ENCODE measurements at places on chromosomes 4 and X.

- DNase-seq: no peak
Observed at GRCh38 chr4:16908377-16909021, 10.1 kb upstream of the LDB2 start.

DNA sequence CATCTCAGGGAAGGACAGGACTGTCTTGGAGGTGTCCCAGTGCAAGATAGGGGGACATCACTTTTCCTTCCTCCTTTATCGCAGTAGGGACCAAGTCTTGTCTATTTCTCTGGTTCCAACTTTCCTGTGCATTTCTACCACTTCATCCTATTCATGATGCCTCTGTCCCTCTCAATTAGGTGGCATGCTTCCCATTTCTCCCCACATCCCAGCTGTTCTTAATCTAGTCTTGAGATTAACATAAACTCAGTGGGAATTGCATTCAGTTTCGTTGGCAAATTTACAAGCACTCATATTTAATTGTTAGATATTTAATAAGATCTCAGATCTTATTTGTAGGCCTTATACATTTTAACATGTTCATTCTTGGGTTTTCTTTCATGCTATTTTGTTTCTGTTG is 15.7 kb upstream of the ODAM start:
- no peak for DNase-seq

- no peak for DNase-seq
Observed at GRCh38 chrX:49155243-49155899, 7.2 kb upstream of the MAGIX start.

DNA sequence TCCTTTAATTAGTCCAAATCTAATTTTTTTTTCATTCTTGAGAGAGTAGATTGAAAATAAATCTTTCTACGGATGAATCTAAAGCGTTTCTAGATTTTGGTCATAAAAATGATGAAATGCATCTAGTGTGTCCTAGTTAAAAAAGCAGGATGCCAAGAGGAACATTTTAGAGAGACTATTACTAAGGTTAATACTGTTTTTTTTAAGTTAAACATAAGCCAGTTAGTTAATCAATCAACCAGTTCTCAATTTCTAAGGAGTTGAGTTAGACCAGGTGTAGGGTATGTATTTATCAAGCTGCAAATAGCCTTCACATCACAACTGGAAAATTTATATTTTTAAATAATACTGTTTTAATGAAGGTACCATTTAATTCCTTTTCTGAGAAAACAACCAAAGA is 679.5 kb upstream of the IGFBP7 start:
- no peak for DNase-seq

DNA sequence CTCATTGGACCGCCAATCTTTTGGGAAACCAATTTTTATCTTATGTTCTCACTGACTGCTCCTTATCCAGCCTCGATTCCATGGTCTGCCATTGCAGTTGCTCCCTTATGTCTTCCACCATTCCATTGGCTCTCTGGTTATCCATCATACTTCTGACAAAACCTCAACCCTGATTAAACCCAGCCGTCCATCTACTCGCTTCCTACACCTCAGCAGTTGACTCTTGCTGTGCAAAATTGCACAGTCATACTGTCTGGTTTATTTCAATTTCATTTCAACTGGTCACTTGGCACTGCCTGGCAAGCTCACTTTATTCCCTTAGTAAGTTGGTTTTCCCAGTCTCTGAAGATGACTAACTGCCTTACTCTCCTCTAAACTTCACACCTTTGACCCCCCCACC is 26.2 kb downstream of the ARL9 start:
- DNase-seq: no peak

DNA sequence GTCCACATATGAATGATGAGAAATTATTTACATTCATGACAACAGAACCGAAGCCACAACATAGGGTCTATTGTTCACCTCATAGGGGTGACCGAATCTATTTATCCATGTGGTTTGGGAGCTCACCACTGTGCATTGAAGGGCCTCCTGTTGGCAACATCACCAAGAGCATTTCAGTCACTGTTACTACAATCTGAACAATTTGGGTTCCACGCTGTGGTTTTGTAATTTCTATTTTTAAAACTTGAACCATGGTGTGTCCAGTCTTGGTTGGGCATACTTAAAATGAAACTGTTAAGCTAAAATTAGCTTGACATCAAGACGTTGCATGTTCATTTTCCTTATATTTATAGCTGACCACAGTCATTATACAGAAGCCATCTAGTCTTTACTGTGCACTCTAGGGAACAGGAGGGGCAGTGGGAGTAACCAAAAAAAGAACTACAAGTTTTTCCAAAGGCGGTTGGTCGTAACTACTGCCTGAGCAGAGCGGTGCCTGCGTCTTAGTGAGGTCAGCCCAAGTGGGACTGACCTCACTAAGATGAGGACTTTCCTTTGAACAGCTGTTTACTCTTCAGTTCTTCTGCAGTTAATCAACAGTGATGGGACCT is 192.1 kb downstream of the SPRY1 start:
- DNase-seq: no peak

DNA sequence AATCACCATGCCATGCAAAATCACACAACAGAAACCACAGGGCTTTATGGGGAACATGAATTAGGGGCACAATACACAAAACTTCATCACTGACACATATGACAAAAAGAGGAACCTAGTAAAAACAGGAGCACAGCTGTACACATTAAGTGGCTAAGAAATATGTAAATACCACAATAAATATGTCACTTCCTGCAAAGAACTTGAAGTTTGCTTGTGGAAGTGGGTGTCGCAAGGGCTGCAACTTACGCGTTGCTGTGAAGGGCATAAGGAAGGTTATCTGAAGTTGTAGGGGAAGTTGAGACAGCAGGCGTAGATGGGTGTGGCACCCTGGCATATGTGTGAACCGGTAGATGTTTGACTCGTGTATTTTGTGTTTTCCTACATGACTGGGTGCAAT is 42.4 kb downstream of the CLCN4 start:
- DNase-seq: no peak

DNA sequence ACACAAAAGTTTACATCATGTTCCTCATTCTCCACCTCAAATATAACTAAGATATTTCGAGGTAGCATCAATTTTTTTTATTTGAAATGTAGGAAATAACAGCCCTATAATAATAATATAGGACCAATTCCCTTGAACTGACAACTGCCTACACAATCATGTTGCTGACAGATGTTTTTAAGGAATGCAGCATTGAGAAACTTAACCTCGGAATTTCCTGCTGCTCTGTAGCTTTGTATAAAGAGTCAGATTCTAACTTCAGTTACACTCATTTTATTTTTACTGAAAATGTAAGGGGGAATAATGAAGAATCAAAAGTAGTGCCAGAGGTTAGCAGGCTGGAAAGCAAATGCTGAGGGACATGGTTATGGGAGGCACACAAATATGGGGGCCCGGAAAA is 235.8 kb downstream of the RBMX2 start:
- DNase-seq: no peak
